CD4-positive, alpha-beta T cell treated with Interleukin-6 at 100 ng/mL for 8 hours (primary cell): ENCODE measurements at places on chromosomes 4 and X.

DNA sequence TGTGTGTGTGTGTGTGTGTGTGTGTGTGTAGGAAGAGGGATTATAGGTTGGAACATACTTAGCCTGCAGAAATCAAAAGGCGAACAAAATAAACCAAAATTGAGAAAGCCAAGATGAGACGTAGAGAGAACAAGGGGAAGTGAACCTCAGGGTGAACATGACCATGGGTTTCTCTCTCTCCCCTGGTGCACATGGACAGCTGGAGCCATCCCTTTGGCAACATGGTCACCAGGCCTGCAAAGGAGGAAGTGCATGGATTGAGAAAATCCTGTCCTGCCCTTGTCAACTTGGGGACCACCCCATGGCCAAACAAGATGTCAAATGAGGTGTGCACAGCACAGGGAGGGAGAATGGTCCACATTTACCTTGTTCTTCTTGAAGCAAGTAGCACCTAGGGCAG is 23.1 kb downstream of the LGI2 start:
- no peak for DNase-seq

GRCh38 chr4:151163855-151164254 is 64.4 kb downstream of the RPS3A start:
- DNase-seq = no peak

DNA sequence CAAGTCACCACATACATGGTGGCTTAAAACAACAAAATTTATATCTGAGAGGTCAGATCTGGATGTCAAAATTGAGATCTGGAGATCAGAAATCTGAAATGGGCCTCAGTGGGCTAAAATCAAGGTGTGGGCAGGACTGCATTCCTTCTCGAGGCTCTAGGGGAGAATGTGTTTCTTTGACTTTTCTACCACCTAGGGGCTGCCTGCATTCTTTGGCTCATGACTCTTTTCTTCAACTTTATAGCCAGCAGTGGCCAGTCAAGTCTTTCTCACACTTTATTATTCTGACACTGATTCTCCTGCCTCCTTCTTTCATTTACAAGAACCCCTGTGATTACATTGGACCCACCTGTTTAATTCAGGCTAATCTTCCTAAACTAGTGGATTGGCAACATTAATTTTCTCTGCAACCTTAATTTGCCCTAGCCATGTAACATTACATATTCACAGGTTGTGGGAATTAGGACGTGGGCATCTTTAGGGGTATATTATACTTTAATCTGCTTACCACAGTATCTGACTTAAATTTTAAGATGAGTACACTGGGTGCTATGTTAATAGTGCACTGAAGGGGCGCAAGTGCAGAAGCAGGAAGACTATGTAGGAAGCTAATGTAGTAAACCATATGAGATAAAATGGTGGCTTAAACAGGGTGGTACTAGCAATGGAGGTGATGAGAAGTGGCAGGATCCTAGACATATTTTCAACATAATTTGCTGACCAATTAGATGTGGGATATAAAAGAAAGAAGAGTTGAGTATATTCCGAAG is 188.0 kb downstream of the SLC4A4 start:
- no peak for DNase-seq

DNA sequence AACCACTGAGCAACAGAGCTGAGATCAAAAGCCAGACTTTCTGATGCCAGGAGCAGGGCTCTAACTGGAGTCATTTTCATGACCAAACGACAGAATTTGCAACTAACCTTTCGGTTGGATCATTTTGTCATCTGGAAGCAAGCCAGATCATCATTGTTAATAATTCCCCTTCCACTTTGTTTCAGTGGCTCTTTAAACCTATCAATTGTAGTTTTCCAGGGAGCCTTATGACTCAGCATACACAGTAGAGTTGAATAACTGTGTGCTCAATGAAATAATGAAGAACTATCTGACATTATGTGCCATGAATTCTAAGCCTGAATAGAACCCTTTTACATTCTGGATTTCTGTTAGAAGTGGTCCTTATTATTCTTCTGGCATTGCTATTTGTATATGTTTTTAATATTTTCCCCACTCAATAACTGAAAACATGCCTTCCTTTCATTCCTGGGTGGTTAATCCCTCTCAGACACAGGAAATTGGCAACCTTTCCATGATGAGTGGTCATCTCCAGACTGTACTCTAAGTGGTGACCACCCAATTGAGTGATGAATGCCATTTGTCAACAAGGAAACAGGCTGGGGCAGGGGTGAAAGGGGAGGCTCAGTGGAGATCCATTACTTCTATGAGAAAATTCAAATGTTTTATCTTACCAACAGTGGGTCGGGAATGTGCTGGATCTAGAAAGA is 431.8 kb downstream of the BCOR start:
- no peak for DNase-seq

- no peak for DNase-seq
Measured at GRCh38 chrX:155218777-155219176, 2.5 kb downstream of the VBP1 start.

DNA sequence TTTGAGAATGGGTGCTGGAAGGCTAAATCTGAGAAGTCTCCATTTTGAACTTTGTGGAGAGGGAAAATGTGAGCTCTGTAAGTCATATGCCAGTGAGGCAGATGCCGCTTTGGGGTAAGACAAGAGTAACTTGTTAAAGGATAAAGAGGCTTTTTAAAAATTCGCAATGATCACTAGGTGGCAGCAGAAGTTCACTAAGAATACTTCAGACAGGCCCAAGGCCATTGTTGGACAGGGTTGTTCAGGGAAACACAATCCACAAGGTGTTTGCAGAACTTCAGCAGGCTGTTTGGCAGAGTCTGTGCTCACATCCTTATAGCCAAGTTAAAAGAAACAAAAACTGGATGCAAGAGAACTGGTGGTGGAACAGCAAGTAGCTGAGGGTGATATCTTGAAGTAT is 13.7 kb upstream of the PIGA start:
- DNase-seq = peak; percentile 18

GRCh38 chrX:123988423-123989111 is 27.1 kb downstream of the STAG2 start:
- no peak for DNase-seq

DNA sequence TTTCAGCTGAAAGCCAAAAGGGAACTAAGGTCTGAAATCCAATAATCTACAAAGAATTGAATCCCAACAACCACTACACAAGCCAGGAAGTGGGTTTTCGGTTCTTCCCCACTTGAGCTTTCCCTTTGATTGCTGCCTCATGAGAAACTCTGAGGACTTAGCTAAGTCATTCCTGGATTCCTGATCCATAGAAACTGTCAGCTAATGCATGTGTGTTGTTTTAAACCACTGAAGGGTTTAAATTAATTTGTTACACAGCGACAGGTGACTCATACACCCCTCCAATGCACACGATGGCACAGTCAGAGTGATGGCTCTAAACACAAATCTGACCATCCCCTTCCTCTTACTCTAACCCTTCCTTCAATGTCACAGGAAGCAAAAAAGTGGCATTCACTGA is 282.9 kb downstream of the RAB28 start:
- no peak for DNase-seq

DNA sequence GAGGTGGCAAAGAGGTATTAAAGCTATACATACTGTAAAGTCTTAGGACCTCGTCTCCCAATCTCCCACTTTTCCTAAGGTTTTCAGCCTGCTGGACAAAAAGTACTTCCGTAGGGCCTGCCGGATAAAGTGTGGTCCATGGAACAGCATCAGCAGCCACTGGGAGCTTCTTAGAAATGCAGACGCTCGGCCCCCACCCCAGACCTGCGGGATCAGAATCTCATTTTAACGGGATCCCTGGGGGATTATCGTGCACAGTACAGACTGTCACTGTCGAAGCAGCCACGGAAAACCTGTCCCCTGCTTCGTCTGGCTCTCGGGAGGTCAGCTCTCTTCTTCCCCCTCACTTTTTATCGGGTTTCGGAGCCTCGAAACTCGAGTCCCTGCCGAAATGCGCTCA is 802 bp downstream of the ADGRG2 start:
- no peak for DNase-seq

DNA sequence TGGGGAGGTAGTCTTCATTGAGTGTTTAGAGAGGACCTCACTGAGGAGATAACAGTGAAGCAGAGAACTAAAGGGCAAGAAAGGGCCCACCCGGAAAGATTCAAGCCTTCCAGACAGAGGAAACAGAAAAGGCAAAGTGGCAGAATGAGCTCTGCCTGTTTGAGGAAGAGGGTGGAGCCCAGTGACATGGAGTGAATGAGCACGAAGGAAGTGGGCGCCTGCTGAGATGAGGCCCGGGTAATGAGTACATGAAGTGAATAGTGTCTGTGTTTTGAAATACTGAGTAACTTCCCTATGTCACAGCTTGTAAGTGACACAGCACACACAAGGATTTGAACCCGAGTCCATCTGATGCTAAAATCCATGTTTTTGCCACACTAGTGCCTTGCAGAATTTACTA is 32.5 kb upstream of the TLR2 start:
- DNase-seq = peak; percentile 65

DNA sequence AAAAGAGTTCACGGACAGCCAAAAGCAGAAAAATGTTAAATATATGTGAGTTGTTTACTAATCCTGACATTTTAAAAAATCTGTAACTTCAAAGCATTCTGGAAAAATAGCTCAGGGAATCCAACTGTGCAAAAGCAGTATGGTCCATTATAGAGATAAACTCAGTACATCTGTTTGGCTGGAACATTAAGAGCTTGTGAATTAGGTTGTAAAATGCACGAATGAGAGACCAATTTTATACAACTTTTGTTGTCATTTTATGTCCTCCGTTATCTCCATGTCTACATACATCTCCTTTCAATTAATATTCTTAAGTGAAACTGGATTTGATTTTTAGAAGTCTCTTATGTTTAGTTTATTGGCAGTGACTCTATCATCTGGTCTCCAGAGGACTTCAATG is 367.0 kb upstream of the ATOH1 start:
- DNase-seq = no peak

- no peak for DNase-seq
Measured at GRCh38 chrX:109889289-109890006, 113.5 kb upstream of the TMEM164 start.

GRCh38 chr4:125010796-125011503 is 298.4 kb upstream of the ANKRD50 start:
- no peak for DNase-seq

GRCh38 chr4:169282429-169283113 is 11.8 kb upstream of the SH3RF1 start:
- no peak for DNase-seq

GRCh38 chr4:86942185-86942666 is 7.4 kb downstream of the AFF1 start:
- DNase-seq = no peak

- DNase-seq = no peak
Measured at GRCh38 chr4:79209081-79209480, 116.8 kb downstream of the NAA11 start.

DNA sequence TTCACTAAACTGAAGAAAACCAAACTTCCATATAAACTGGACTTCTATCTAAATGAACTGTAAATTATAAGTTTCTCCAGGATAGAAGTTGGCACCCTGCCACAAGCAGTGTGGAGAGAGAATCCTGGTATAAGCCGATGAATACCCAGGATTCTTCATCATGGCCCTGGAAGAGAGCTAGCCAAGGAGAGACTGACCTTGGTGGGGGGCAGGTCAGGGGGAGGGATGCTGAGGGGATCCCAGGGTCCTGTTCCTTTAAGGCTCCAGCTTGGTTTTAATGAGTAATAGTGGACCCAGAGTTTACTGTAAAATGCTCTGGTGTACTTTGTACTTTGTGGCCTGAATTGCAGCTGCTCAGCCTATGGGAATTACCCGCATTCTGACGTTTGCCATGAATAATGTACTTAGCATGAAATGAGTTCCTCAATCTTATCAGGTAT is 16.9 kb downstream of the RASSF6 start:
- DNase-seq = no peak

GRCh38 chr4:150038335-150039076 is 39.7 kb upstream of the DCLK2 start:
- no peak for DNase-seq

- DNase-seq = no peak
Measured at GRCh38 chrX:72202792-72203401, 21.3 kb downstream of the PIN4 start.

GRCh38 chrX:142089193-142089592 is 115.9 kb downstream of the MAGEC2 start:
- no peak for DNase-seq

- no peak for DNase-seq
Measured at GRCh38 chrX:81308086-81308829, 106.4 kb downstream of the SH3BGRL start.

GRCh38 chr4:6961496-6962210 is 52.0 kb downstream of the TBC1D14 start:
- no peak for DNase-seq

GRCh38 chr4:78354782-78355181 is 196.8 kb upstream of the ANXA3 start:
- DNase-seq = no peak

GRCh38 chr4:13706716-13707115 is 79.2 kb upstream of the BOD1L1 start:
- no peak for DNase-seq

DNA sequence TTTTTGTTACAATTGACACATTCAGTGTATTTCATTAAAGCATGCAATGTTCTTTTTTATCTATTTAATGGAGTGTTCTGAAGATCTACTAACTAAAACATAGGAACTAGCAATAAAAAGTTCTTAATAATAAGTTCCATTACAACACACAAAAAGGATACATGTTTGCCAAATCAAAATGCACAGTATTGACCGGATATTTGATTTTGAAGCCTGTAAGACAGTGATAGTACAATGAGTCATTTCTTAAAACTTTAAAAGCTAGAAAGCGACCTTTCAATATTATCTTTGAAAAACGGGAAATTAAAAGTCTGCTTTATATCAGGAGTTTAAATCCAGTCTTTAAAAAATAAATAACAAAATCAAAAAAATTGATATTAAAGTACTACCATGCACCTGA is 2.4 kb upstream of the PRDM5 start:
- no peak for DNase-seq

- peak; percentile 40 for DNase-seq
Measured at GRCh38 chrX:39261446-39262147, 460.3 kb downstream of the MID1IP1 start.

DNA sequence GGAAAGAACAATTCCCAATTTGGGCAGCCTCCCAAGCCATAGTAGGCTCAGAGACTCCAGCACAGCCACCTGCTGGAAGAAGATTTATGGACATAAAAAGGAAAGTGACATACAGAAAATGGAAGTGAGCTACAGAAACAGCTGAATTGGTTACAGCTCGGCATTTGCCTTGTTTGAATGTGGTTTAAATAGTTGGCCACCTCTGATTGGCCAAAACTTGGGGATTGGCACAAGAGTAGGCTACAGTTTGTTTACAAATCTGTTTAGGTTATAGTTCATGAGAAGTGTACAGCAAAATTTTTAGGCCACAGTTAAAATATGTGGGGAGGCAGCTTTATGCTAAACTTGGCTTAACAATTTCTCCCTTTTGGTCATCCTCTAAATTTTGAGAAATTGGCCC is 150.4 kb downstream of the MAGEC1 start:
- DNase-seq = no peak

DNA sequence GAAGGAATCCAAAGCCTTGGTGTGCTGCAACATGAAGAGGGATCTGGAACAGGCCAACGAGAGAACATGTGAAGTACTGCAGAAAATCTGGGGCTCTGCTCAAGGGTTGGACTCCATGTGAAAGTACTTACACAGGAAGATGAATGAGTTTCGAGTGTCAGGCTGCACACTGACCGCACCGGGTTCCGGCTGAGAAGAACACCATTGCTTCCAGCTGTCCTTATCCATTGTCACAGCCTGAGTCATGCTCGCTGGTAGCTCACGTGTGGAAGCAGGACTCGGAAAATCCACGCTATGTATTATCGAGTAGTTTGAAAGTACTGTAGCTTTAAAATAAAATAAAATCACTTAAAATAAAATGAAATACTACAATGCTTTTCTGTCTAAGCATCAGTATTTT is 50.4 kb upstream of the TBL1X start:
- no peak for DNase-seq
